ENCODE measurements at places on chromosomes 7 and 10.

DNA sequence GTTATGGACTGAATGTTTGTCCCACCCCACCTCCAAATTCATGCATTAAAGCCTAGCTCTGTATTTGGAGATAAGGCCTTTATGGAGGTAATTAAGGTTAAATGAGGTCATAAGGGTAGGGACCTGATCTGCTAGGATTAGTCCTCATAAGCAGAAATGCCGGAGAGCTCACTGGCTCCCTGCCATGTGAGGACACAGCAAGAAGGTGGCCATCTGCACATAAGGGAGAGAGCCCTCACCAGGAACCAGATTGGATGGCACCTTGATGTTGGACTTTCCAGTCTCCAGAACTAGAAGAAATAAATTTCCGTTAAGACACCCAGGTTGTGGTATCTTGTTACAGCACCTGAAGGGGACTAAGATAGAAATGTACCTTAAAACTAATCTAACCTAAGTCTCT, 816.1 kb upstream of the C7orf33 start:
- no peak for DNase-seq

- DNase-seq: no peak
Measured at GRCh38 chr10:74763934-74764591, 62.3 kb upstream of the KAT6B start.

DNA sequence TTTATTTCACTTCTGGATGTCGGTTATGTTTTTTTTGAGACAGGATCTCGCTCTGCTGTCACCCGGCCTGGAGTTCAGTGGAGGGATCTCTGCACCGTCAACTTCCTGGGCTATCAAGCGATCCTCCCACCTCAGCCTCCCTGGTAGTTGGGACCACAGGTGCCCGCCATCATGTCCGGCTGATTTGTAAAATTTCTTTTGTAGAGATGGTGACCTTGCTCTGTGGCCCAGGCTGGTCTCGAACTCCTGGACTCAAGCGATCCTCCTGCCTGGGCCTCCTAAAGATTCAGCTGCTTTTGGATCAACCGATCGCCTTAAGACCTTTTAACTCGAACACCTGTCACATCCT, 606 bp upstream of the RABGEF1 start:
- no peak for DNase-seq

DNA sequence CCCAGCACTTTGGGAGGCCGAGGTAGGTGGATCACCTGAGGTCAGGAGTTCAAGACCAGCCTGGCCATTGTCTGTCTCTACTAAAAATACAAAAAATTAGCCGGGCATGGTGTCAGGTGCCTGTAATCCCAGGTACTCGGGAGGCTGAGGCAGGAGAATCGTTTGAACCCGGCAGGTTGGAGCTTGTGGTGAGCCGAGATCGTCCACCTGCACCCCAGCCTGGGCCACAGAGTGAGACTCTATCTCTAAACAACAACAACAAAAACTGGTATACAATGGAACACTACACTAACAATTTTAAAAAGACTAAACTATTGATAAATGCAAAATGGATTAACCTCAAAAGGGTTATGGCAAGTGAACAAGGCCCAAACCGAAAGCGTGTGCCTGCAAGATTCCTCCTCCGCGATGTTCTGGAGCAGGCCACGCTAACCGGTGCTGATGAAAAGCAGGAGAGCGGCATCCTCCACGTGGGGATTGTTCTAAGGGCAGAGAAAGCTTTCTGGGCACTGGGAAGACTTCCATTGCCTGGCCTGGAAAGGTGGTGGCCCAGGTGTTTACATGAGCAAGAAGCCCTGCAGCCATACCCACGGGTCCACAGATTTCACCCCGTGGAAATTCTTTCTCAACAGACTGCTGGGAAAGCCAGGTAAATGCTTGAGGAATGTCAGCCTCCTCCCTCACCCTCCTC, 53.8 kb downstream of the PDGFA start:
- no peak for DNase-seq

GRCh38 chr10:97570789-97571471, 1.6 kb upstream of the ANKRD2 start:
- DNase-seq: no peak

DNA sequence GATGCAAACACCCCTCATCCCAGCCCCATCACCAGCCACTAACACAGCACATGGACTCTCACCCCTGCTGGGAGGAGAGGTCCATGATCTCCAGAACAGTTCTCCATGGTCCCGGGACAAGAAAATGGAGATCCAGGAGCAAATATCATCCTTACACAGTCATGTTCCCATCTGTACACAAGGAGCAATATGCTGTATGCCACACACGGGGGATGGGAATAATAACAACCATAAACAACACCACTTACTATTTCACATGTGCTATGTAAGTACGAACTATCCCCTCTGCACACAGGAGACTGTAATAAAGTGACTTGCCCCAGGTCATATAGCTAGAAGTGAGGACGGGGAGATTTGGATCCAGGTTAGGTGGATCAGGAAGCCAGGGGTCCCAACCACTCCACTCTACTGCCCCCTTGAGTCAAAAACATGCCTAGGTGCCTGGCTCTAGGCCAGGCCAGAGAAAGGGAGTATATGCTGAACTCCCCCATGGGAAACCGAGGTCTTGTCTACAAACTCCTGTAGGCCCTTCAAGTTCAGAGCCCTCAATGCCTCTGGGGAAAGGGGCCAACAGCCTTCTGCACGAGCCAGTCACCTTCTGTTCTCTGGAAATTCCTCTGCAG, 34.1 kb downstream of the LRRC20 start:
- DNase-seq: peak; percentile 25

DNA sequence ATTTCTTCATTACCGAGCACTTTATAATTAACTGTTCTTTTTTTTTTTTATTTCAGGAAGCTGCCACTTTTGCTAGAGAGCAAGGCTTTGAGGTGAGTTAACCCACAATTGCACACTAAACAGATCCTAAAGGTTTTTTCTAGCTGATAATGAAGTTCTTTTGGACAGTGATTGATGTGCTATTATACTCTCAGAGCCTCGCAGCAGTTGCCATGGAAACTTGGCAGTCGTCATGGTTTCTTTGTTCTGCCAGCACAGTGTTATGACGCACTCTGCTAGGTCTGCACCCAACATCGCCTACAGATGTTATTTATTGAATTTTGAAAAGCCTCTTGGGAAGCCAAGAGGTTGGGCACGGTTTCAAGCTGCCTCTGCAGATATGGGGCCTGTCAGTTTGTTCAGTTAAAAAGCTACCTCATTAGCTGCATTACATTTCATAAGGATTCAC, 237.2 kb upstream of the KAT6B start:
- DNase-seq: peak; percentile 67

- no peak for DNase-seq
Measured at GRCh38 chr7:50774319-50774718, 8.4 kb downstream of the GRB10 start.

Data from activated CD4-positive, alpha-beta T cell treated with anti-CD3 and anti-CD28 coated beads, Interleukin-2, Interleukin-4, amounts not matched to agents 100 ng/mL and 50 ng/mL, durations not matched to agents 16 hours and 8 hours (primary cell).